ENCODE measurements at places on chromosomes 3 and 15.

- DNase-seq, result no peak
These were observed 85.5 kb upstream of the FGF12 start for GRCh38 chr3:192812743-192813383.

- DNase-seq, result no peak
These were observed 296.8 kb downstream of the ARRDC4 start for GRCh38 chr15:98257290-98257689.

- no peak for DNase-seq
These were observed 573 bp upstream of the CEP152 start for GRCh38 chr15:48811325-48811958.

DNA sequence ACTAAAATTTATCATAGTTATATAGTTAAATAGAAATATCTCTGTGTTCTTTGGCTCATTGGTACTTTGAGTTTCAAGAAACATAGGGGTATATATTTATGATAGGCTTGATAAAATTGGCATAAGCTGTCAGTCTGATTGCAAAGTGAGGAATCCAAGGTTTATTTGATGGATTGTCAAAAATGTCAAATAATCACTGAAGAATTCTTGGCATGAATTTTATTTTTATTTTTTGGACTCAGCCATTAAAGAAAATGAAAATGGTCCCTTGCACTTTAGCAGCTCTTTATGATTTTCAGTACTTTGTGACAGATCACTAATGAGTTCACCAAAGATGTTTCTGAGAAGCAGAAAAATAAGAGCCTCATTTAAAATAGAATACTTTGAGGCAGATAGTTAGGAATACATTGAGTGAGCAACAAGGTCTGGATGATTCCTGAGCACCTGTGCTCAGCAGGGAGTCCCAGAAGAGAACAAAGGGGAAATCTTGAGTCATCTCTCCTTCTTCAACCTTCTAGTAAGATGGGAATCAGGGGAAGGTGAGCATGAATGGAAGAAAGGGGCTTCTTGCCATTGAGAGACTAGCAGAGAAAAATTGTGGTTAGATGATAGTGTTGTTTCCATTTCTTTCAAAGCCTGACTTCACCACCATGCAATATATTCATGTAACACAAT is 85.3 kb upstream of the VEPH1 start:
- DNase-seq, result no peak

DNA sequence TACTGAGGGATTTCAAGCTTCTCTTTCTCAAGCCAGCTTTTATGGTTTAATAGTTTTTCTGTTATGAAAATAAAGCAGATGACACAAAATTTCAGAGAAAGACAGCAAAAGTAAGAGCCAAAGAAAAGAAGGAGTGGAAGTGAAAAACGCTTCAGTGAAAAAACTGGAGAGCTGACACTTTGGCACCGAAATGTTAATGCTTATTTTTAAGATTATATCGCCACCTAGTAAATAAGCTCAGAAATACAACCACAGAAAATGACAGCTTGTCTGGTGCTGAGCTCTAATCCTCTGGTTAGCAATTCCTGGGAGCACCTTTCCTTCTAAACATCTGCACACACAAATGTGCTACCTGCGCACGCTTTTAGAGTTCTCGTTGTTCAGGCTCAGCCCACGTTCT is 101.6 kb downstream of the ZPLD1 start:
- DNase-seq, result no peak

DNA sequence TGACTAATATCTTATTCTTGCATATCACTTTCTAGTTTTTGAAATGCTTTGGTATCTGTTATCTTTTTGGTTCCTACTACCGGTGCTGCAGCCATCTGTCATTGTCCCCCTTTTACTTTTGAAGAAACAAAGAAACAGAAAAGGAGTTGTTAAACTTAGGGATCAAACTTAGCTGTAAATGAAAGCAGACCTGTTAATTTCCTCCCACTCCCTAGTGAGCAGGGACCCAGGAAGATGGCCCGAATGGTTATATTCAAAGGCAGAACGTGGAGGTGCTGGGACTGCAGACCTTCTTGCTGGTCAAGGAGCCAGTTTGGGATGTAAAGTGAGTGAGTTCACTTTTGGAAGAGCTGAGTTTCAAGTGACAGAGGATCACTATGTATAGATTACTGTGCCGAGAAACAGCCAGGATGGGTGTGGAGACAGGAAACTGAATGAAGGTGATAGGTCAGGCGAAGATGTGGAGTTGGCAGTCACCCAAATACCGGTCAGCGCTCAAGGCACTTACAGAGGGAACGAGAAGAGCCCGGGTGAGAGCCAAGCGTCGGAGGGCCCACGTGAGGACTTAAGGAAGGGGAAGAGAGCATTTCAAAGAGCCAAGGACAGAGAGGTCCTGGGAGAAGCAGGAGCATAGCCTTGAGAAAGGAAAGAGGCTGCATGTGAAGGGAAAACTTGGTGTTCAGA is 20.1 kb downstream of the KBTBD8 start:
- DNase-seq, result no peak

Data from breast epithelium (tissue), 4 donors.